Right hindlimb (tissue), 1 donor: ENCODE measurements at places on chromosomes 12 and 14.

DNA sequence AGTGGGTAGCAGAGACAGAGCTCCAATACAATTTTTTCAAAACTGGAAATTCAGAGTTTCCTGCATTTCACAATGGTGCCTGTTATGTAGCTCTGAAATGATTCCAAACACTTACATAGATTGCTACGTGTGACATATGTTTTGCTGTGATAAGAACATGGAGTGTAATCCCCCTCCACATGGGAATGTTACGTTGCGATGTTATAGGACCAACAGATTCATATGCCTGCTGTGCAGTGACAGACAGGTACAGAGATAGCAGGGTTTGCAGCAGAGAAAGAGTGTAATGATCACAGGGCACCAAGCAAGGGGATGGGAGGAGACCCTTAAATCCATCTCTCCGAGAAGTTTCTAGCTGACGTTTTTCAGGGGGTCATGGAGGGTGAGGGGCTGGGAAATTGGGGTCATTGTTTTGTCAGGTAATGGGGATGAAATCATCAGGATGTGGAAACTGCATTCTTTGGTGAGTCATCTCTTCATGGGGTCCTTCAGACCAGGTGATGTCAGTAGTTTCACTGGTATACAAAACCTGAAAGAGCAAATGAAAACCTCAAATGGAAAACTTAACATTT is 76.6 kb upstream of the OSBPL8 start:
- DNase-seq = no peak

GRCh38 chr12:666766-667308 is 3.6 kb upstream of the NINJ2 start:
- no peak for DNase-seq

DNA sequence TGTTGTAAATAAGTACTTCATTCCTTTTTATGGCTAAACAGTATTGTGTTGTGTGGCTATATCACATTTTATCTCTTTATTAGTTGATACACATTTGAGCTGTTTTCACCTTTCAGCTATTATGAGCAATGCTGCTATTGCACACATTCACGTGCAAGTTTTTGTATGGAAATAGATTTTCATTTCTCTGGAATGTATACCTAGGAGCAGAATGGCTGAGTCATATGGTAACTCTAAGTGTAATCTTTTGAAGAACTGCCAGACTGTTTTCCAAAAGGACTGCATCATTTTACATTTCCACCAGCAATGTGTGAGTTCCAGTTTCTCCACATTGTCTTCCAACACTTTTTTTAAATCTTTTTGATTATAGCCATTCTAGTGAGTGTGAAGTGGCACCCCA is 134.0 kb downstream of the SRGAP1 start:
- no peak for DNase-seq

GRCh38 chr12:131980263-131980662 is 30.5 kb downstream of the EP400 start:
- DNase-seq = no peak

GRCh38 chr14:51386983-51387735 is 147.1 kb downstream of the TMX1 start:
- DNase-seq = no peak

- DNase-seq = no peak
Measured at GRCh38 chr12:99282086-99282485, 365.5 kb upstream of the GARIN6 start.

DNA sequence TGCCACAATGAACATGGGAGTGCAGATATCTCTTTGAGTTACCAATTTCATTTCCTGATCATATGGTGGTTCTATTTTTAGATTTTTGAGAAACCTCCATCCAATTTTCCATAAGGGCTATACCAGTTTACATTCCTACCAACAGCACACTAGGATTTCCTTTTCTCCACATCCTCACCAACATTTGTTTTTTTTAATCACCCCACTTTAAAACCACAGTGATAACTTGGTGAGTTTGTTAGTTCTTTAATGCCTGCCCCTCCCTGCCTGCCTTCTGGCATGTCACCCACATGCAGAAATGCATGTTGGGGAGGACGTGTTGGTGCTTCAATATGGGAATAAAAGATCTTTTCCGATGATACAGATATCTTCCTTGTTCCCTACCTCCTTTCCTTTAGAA is 167.9 kb downstream of the CAND1 start:
- no peak for DNase-seq

DNA sequence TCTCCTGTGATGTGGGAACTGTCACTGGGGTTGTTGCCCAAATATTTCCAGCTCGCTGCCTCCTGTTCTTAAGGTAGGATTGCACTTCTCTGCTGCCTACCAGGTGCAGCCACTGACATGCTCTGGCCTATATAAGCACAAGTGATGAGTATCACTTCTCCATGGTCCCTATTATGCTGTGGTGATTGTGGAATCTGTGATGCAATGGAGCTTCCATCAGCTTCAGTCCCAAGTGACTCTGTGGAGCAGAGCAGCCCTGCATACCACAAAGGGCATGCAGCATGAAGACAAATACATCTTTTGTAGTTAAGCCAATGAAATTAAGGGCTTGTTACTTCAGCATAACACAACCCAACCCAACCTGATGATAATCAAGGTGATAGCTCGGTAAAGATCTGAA is 43.5 kb downstream of the CKAP4 start:
- no peak for DNase-seq

DNA sequence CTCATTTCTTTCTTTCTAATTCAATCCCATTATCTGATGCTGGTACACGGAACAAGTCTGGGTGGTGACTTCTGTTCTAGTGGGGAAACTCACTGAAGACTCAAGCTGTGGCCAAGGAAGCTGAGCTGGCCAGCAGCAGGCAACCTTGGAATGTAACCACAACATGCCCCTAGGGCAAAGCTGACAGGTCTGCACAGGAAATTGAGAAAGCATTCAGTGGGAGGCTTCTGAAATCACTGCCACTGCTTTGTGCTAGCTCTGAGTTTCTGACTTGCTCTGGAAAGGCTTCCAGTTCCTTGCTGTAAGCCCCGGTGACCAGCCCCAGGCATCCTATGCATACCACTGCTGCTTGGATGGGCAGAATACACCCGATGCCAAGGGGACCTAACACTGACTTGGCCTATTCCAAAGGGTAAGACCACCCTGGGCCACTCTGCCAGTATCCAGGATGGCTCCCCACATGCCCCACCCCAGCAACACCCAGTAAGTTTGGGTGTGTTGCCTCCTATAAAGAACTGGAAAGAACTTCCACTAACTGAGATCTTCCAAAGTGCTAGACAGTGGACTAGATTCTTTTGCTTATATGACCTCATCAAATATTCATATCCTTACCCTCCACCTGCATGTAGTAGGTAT is 84.5 kb upstream of the CDKN3 start:
- no peak for DNase-seq

- DNase-seq = no peak
Measured at GRCh38 chr14:95308073-95308472, 11.6 kb downstream of the CLMN start.

DNA sequence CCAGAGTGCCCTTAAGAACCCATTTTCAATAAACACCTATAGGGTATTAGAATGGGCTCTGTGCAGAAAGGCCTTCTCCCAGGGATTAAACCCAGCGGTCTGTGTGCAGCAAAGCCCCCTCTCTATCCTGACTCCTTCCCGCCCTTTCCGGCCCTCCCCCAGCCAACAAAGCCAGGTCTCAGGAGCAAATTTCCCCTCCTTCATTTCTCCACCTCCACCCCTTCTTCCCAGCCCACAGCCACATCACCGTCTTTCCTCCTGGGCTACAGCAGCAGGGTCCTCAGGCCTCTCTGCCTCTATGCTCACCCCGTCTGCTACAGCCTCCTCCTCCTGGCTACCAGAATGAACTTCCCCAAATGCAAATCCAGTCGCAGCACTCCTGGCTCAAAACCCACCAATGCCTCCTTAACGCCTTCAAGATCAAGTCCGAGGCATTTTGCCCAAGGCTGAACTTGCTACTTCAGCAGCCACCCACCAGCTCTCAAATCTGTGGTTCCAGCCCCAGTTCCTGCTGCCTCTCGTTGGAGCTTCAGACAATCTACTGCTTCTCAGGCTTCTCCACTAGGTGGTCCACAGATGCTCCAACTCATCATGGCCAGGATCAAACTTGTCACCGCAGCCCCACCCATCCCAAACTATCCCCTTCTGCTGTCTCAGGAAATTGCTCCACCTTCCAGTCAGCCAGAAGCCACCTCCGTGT is 134.8 kb downstream of the BCL11B start:
- DNase-seq = peak; percentile 16

DNA sequence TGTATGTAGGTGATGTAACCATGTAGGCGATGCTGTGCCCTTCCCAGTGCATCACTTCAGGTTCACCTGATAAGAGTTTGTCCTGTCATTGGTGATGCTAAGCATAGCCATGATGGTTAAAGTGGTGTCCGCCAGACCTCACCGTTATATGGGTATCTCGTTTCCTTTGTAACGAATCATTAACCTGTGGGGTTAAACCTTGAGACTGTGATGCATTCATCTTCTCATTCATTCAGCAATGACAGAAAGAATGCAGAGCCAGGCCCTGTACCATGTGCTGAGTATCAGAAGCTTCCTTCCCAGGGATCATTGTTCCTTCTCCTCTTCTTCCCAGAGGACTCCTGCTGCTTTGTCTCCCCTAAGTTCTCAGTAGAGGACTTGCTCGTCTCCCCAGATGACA is 84.9 kb downstream of the CCDC60 start:
- no peak for DNase-seq

DNA sequence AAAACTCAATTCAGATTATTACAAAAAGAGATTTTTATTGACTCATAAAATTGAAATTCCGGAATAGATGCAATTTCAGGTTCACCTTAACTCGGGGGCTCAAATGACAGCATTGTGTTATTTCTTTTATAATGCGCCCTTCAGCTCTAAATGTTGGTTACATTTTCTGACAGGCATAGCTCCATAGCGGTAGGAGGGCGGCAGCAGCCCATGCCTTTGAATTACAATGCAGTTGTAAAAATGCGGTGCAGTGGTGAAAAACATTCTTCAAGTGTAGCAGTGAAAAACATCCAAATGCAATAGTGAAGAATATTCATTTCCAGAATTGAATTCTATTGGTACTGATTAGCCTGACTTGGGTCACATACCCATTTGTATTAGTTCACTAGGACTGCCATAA is 215.3 kb upstream of the PKP2 start:
- DNase-seq = no peak

GRCh38 chr14:68282479-68283377 is 463.1 kb downstream of the RAD51B start:
- DNase-seq = no peak

GRCh38 chr14:51862176-51862796 is 1.9 kb downstream of the GNG2 start:
- no peak for DNase-seq

DNA sequence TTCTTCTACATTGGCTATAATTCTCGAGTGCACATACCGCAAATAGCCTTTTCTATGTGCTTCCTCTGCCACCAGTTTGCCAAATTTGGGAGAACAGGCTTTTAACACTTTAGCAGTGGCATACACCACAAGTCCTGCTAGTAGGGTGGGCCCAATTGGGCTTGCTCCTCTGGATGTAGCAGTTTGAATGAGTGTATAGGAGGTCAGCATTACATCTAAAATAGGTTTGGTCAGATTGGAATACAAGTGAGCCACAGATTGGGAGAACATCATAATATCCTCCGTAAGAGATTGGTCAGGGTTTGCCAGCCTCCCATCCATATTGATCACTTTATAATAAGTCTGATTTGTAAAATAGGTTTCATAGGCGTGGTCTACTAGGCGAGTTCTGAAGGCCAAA is 902 bp downstream of the ABCD2 start:
- no peak for DNase-seq

DNA sequence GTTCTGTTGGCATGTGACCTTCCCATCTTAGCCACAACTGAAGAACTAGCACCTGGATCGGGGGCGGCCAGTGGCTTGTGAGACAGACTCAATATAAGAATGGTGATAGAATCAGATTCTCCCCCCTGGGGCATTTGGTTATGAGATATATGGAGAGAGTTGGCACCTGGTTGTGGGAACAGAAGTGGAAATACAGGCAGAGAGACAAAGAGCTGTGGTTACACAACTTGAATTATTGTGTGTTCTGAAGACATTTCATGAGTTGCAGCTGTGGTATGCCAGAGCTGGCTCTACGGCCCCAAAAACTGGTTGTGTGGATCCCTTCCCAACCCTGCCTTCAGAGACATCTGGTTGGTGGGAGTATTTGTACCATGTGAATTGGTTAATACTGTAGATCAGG is 2.9 kb upstream of the MSRB3 start:
- no peak for DNase-seq
